ENCODE measurements at places on chromosomes 7 and 10. TPM values are rescaled to one million over a fixed set of nuclear protein-coding genes. Genes with fewer than 3 reads are reported as not detected.

The DNAJC30 gene
- total RNA-seq, result 3.1 TPM

The IRF5 gene
- 1.2 TPM for total RNA-seq

The CRPPA gene
- total RNA-seq, result 4.7 TPM

The NEBL gene
- under 0.01 TPM for total RNA-seq

The SPDYE5 gene
- 0.15 TPM for total RNA-seq

The NRF1 gene
- total RNA-seq, result 19.1 TPM

The FBXL13 gene
- 2.0 TPM for total RNA-seq

The TRIM56 gene
- total RNA-seq, result 14.2 TPM

The NUTM2B gene
- total RNA-seq, result 1.0 TPM

The LLCFC1 gene
- not detected for total RNA-seq

The CALN1 gene
- under 0.01 TPM for total RNA-seq

The SYT15 gene
- not detected for total RNA-seq

The COBL gene
- total RNA-seq, result 9.3 TPM

The HYAL4 gene
- total RNA-seq, result not detected

The BAG3 gene
- total RNA-seq, result 13.4 TPM

The UCN3 gene
- not detected for total RNA-seq

The FAM13C gene
- 1.00 TPM for total RNA-seq

The FAM20C gene
- 6.9 TPM for total RNA-seq

The ABCC2 gene
- 129 TPM for total RNA-seq

The UBE2D4 gene
- 10.0 TPM for total RNA-seq

Measured in melanocyte of skin (primary cell).